HuH-7.5 (cell line): ENCODE measurements at places on chromosomes 1 and 21.
A peak's percentile ranks its signal among the peaks of the same experiment; 100 is the strongest.

DNA sequence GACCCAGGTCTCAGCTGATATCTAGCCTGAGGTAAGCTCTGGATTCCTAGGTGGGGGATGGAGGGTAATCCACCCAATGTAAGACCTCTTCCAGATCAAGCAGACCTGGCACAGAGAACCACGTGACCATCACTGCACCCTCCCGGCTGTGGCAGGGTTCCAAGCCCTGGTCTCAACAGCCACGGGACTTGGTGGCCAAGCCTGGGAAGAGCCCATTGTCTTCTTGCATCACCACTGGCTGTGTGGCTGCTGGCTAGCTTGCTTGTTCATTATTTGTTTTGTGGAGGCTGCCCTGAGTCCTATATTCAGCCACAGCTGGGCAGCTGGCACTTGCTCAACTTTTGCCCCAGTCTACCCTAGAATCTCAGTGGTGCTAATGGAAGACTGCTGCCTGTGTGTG, 24.1 kb upstream of the NFASC start:
- no peak for DNase-seq

DNA sequence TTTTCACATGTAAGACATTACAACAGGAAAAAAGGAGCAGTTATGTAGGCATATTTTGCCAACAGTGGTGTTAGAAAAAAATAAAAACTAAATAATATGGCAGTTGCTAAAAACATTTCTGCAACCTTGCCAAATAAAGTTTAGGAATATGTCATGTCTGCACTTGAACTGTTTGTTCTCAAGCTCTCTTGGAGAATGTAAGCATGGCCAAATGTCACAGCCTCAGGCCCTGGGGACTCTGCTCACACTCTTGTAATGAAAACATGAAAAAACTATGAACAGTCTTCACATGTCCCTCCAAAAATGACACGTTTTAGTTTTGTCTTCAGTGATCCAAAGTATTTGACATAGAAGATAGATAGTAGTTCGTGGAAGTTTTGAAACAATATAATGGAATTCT, 753.3 kb downstream of the LTN1 start:
- DNase-seq: no peak

DNA sequence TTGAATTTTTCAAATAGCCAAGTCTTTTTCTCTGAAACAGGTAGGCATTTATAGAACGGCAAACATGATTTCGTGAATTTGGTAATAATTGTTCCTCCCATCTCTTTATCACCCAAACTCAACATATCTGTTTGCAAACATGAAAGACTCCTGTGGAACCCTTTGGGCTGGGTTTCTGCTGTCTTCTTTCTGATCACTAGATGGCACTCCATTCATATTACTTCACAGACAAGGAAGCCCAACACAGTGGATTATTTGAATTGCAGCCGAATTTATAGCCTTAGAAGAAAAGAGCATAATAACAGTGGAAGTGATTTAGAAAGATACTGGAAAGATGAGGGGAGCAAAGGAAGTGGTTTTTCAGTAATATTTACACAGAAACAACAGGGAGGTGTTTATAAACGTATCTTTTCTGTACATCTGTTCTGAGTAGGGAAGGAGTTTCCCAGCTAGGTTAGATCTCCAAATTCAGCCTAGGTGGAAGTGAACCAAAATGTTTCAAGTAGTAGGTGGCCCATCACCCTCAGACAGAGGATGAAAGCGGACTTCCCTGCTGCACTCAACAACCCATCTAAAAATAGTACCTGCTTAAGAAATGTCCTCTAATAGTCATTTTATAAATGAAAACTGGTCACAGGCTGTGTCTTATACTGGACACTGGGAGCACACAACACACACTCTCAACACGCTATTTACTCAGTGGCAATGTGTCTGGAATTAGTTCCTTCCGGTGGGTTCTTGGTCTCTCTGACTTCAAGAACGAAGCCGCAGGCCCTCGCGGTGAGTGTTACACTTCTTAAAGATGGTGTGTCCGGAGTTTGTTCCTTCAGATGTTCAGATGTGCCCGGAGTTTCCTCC, 67.6 kb downstream of the MAP3K21 start:
- peak; percentile 23 for DNase-seq

GRCh38 chr1:117676615-117677130, 70.8 kb downstream of the TENT5C start:
- DNase-seq: no peak

DNA sequence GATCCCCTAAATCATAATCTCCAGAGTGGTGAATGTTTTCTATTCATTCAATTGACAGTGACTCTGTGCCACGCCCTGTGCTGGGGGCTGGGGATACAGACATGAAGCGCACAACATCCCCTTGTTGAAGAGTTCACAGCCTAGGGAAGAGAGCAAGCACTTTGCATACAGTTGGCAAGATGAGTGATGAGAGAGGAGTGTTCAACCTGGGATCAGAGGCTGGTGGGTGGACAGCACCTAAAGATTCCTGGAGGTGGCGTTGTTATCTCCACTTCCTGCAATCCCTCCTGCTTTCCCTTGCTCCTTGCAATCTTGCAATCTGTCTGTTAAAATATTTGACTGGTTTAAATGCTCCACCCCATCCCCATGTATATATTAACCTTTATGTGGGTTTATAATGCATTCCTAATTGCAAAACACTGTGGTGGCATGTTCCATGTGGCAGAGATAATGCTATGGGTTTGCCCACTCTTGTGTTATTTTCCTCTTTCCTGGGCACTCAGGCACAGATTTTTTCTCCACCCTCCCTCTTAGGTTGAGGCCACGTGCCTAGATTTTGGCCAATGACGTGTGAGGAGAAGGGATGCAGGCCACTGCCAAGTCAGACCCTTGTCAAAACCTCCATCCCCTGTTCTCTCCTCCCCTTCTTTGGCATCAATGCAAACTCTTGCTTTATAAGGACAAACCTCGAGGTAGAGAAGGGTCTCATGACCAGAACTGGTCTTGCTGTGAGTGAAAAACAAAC, 36.2 kb upstream of the GADD45A start:
- DNase-seq: no peak
